ENCODE measurements at places on chromosomes 4 and X. TPM values are rescaled to one million over a fixed set of nuclear protein-coding genes. Genes with fewer than 3 reads are reported as not detected.

DNA sequence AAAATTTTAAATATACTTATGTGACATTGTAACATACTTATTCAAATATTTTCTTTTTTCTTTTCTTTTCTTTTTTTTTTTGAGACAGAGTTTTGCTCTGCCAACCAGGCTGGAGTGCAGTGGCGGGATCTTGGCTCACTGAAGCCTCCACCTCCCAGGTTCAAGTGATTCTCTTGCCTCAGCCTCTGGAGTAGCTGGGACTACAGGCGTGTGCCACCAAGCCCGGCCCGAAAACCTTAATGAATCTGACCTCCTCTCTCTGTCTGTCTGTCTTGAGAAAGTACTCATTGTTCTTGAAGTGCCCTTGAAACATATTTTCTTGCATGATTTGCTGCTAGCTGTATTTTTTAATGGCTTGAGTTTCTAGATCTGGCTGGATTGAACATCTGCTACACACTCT is 136.8 kb downstream of the ANAPC4 start:
- H3K36me3 ChIP-seq = no peaks in the 10 kb centered on the region
- H3K4me1 ChIP-seq = no peaks in the 10 kb centered on the region
- DNase-seq = no peak
- no peaks in the 10 kb centered on the region for H3K27me3 ChIP-seq
- H3K4me3 ChIP-seq = no peak overlapping the region

IGSF1 gene
- polyA plus RNA-seq = not detected

SEPTIN11 gene
- 6.9 TPM for polyA plus RNA-seq

DNA sequence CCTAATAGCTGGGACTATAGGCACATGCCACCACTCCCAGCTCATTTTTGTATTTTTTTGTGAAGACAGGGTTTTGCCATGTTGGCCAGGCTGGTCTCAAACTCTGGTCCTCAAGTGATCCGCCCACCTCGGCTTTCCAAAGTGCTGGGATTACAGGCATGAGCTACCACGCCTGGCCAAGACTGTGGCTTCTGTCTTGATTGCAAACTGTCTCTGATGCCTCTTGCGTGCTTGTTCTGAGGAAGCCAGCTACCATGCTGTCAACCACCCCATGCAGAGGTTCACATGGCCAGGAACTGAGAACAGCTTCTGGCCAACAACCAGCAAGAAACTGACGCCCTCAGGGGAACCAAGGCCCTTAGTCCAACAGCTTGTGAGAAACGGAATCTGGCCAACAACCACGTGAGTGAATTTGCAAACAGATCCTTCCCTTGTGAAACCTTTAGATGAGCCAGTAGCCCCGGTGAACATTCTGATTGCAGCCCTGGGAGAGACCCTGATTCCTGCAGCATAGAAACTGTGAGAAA is 71.2 kb downstream of the SUPT20HL2 start:
- H3K4me3 ChIP-seq = no peak overlapping the region
- DNase-seq = no peak
- no peaks in the 10 kb centered on the region for H3K4me1 ChIP-seq
- no peaks in the 10 kb centered on the region for H3K27me3 ChIP-seq
- H3K36me3 ChIP-seq = no peaks in the 10 kb centered on the region
- H3K27ac ChIP-seq = no peak overlapping the region

DNA sequence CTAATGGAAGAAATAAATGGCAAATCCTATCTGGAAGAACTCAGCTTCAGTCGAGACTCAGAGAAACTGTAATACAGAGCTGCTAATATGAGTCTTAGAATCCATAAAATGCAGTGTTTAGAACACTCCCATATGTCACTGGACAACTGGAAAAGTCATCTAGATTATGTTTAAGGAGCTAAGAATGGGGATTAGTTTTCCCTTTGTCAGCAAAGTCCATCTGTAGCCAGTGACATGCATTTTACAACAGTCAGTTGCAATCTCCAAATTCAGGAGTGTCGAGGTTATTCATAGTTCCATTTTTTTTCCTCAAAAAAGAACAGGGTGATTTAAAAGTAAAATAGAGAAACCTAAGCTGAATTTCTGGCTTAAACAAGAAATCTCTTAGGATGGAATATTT is 516.6 kb upstream of the GALNT7 start:
- H3K4me1 ChIP-seq = no peaks in the 10 kb centered on the region
- H3K4me3 ChIP-seq = no peak overlapping the region
- no peaks in the 10 kb centered on the region for H3K36me3 ChIP-seq
- H3K27me3 ChIP-seq = no peaks in the 10 kb centered on the region
- H3K27ac ChIP-seq = no peak overlapping the region

GRCh38 chr4:126899331-126899801 is 733.4 kb upstream of the INTU start:
- no peak for DNase-seq
- no peak overlapping the region for H3K27ac ChIP-seq
- no peaks in the 10 kb centered on the region for H3K27me3 ChIP-seq

KIF4A gene
- polyA plus RNA-seq = not detected

DNA sequence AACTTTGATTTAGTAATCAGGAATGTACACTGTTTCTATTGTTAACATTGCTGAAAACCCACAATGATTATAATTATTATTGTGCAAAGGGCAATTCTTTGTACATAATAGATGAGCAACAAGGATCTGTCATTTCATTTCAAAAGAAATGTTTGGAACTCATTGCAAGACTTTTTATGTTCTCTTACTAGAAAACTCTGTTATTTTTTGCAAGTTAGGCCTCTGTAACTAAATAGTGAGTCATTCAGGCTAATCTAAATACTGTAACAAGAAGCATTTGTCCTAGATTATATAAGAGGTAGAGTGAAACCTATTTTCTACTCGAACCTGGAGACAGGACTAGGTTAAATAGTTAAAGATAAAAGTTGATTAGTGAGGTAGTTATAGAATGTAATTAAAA is 93.2 kb upstream of the FAM47B start:
- H3K4me3 ChIP-seq = no peak overlapping the region
- no peaks in the 10 kb centered on the region for H3K27me3 ChIP-seq

GRCh38 chr4:82811838-82812341 is 13.3 kb upstream of the SCD5 start:
- no peaks in the 10 kb centered on the region for H3K4me1 ChIP-seq
- H3K36me3 ChIP-seq = no peaks in the 10 kb centered on the region
- no peaks in the 10 kb centered on the region for H3K27me3 ChIP-seq
- DNase-seq = no peak
- no peak overlapping the region for H3K27ac ChIP-seq

DNA sequence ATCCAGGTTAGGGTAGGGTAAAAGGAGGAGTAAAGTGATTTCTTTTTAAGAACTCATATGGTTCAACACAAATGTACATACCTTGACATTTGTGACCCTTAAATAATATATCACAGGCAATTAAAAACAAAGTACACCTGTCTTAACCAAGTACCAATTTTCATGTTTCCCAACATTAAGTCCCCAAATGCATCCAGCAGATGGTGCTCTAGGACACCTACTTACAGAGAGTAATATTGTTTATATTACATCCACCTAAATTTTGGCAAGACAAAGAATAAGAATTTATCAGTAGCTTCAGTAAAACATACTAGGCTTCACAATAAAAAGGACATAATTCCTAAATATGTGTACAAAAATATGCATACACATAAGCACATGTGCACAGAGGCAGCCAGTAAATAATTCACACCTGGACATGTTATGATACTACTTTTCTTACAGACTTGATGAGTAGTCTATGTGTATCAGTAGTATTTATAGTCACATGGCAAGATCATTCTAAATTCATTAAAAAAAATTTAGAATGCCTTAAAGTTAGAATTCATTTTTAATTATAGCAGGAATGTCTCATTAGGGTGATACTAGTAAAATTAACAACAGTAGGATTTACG is 219.7 kb downstream of the DCLK2 start:
- H3K27ac ChIP-seq = no peak overlapping the region
- no peaks in the 10 kb centered on the region for H3K4me1 ChIP-seq
- no peaks in the 10 kb centered on the region for H3K27me3 ChIP-seq
- no peak for DNase-seq

- H3K4me3 ChIP-seq = no peak overlapping the region
- no peaks in the 10 kb centered on the region for H3K36me3 ChIP-seq
- H3K27ac ChIP-seq = no peak overlapping the region
- H3K4me1 ChIP-seq = no peaks in the 10 kb centered on the region
- no peaks in the 10 kb centered on the region for H3K27me3 ChIP-seq
Observed at GRCh38 chrX:138411048-138411447, 300.5 kb downstream of the FGF13 start.

- DNase-seq = no peak
- no peaks in the 10 kb centered on the region for H3K27me3 ChIP-seq
- peaks cover 7% of the 10 kb centered on the region for H3K36me3 ChIP-seq
- peaks cover 22% of the 10 kb centered on the region for H3K4me1 ChIP-seq
Observed at GRCh38 chr4:910366-911091, 21.6 kb downstream of the GAK start.

C4orf36 gene
- polyA plus RNA-seq = not detected

DNA sequence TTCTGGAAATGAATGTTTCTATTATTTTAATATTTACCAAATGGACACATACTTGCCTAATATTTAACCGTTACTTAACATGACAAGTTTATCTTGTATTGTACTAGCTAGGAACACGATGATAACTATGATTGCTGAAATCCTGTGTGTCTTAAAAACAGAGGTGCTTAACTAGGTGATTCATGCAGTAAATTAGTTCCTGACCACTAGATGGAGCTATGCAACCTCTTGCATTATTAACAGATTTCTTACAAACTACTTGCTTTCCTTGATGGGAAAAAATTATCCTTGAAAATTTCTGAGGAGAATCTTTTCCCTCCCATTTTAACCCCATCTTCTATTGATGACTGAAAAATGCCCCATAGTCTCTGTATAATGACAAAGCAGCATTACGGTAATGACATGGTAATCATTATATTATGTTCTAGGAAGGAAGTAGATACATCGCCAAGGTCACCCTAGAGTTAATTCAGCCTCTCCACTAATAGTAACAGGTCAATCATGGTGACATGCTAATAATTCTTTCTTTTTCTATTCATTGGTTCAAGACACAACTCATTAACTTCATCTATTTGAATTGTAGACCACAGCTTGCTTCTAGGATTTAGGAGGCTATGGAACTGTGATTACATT is 844.2 kb downstream of the RAPGEF2 start:
- H3K4me3 ChIP-seq = no peak overlapping the region
- H3K27ac ChIP-seq = no peak overlapping the region
- no peak for DNase-seq
- H3K4me1 ChIP-seq = no peaks in the 10 kb centered on the region
- no peaks in the 10 kb centered on the region for H3K36me3 ChIP-seq
- H3K27me3 ChIP-seq = no peaks in the 10 kb centered on the region

All from naive B cell (primary cell).